Activated CD4-positive, alpha-beta memory T cell treated with anti-CD3 and anti-CD28 coated beads, Interleukin-2, amount 10 ng/mL, durations not matched to agents 7 days and 5 days (primary cell): ENCODE measurements at places on chromosomes 13 and 19. TPM values are rescaled to one million over a fixed set of nuclear protein-coding genes. Genes with fewer than 3 reads are reported as not detected.

DNA sequence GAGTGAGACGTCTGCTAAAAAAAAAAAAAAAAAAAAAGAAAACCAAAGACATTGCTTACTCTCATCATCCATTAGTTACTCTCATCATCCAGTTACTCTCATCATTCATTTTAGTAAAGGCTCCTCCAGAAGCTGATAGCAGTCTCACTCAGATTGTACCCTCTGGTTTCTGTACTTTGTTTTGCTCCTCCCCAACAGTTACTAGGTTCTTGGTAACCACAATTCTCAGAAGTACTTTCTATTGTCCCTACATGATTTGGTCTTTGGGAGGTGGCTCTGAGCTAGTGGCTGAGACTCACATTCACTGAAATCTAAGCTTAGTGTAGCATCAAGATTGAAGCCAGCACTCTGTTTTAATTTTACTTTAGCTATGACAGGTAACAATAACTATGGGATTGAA is 14.3 kb downstream of the ERICH4 start:
- no peak for DNase-seq

- no peak for DNase-seq
Measured at GRCh38 chr13:27808851-27809550, 16.7 kb downstream of the GSX1 start.

DNA sequence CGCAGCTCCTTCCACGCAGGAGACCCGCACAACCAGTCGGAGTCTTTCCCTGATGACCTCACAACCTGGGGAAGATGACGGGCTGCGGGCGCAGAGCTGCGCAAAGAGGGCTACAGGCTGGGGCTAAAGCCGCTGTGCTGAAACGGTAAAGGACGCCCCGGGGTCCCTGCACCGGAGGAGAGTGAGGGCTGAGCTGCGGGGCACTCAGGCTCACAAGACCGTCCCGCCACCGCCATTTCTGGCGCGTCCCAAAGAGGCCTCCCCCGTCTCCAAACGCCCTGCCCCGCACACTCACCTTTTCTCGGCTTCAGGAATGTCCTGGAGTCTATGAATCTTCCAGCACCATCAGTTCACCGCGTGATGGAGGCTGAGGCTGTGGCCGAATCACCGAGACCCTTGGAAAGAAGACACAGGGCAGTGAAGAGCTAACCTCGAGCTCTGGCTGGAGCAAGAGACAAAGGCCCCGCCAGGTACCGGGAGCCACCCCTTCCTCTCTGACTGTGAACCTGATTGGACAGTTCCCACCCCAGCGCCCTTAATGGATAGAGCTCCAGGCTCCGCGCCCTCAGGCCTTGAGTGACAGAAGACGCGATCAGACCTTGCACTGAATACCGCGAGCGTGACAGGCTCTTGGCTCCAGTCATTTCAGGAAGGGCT is 41.8 kb upstream of the ZNF429 start:
- DNase-seq, result peak; percentile 39

DNA sequence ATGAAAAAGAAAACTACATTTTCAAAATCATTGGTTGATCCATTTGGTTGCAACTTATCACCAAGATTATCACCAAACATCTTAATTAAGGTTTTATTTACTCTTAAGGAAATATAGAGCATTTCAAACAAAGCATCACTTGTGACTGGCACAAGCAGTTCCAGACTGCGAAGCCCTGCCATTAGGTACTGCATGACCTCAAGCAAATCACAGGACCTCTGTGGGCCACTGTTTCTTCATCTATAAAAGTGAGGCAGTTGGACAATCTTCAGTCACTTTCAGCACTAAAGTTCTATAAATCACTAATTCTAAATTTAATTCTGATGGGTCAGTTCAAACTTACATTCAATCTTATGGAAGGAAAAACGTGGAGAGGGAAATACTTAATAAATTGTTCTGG is 2.0 kb downstream of the ELF1 start:
- peak; percentile 41 for DNase-seq

DNA sequence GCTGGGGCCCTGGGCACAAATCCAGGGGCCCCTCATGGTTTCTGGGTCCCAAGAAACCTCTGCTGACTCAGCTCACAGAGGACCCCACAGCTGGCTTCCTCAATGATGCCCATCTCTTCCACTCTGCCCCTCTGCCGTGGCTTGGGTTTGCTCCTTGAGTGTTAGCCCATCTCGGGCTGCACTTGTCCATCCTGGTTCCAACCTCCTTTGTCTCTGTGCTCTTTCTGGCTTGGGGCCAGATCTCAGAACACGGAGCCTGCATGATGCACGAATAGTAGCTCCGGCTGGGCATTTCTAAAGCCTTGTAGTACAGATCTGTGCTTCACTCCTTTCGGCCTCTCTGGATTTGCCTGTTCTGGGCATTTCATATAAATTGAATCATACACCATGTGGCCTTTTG is 53.8 kb downstream of the F2RL3 start:
- DNase-seq, result no peak

GRCh38 chr13:98622931-98623331 is 46.0 kb upstream of the STK24 start:
- DNase-seq, result no peak

- no peak for DNase-seq
Measured at GRCh38 chr13:23855360-23855759, 33.8 kb downstream of the MIPEP start.

DNA sequence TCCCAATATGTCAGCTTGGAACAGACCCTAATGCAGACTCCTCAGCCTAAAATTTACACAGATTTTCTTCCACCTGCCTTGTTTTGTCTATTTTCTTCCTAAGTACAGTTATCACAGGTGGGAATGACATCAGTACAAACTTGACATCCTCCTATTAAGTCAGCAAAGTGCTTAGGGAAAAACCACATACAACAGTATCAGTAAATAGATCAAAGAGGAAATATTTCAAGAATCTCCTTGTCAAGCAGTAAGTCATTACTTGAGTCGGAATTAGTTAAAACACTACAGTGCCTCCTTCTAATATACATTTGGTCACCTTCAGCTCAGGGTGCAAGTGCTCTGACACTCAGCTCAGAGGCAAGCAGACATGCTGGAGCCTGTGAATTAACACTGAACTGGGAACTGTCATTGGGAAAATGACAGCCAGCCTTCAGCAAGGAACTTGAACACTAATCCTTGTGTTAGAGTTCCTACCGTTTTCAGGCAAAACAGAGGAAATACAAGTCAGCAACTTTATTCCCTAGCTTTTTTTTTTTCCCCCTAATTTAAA is 394.3 kb upstream of the HTR2A start:
- no peak for DNase-seq

DNA sequence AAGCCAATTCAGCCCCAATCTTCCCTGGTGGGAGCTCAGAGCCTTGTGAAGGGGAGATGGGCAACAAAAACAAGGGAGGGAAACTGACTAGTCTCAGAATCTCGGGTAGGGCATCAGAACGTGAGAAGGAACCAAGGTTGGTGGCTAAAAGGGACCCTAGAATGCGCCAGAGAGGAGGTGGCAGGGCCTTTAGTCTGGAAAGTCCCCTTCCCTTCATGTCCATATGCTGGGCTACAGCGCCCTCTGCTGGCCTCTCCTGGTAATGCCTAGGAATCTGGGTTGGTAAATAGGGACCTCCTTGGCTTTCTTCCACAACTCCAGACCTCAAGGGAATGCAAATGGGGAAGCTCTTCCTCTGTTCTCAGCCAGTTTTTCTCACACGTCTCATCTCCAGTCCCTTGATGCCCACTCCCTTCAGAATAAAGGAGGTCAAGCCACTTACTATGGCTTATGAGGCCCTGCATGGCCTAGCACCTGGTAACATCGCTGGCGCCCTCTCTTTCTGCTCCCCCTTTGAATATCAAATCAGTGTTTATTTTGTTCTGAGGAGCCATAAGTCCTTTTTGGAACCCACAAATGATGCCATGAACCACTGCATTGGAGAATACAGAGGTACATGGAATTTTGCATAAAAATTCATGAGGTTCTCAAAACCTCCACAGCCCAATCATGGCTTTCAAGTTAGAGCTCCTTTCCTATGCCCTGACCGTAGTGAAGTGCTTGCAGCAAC is 1.4 kb upstream of the CCDC97 start:
- peak; percentile 93 for DNase-seq

- DNase-seq, result no peak
Measured at GRCh38 chr19:17557466-17557865, 2.0 kb downstream of the COLGALT1 start.

GRCh38 chr13:41763782-41764181 is 197.1 kb downstream of the VWA8 start:
- no peak for DNase-seq

- DNase-seq, result peak; percentile 92
Measured at GRCh38 chr19:53868892-53869804, 1.5 kb downstream of the MYADM start.

CLC gene
- 1.8 TPM for total RNA-seq

ZNF541 gene
- 0.20 TPM for total RNA-seq

TPTE2 gene
- total RNA-seq, result 0.30 TPM

RFPL4A gene
- not detected for total RNA-seq

S1PR5 gene
- 0.68 TPM for total RNA-seq

RFX2 gene
- total RNA-seq, result 10.4 TPM

TEX26 gene
- total RNA-seq, result not detected

GIPC3 gene
- total RNA-seq, result 0.20 TPM
